ENCODE measurements at places on chromosomes 3 and 15. TPM values are rescaled to one million over a fixed set of nuclear protein-coding genes. Genes with fewer than 3 reads are reported as not detected.

GRCh38 chr15:20351448-20351971 is 190.1 kb downstream of the GOLGA6L6 start:
- peaks cover 10% of the 10 kb centered on the region for H3K27me3 ChIP-seq
- no peak overlapping the region for H3K27ac ChIP-seq
- H3K36me3 ChIP-seq = no peaks in the 10 kb centered on the region
- peak; percentile 51 for DNase-seq
- no peaks in the 10 kb centered on the region for H3K4me1 ChIP-seq

- no peak overlapping the region for H3K4me3 ChIP-seq
- no peak for DNase-seq
- H3K4me1 ChIP-seq = no peaks in the 10 kb centered on the region
- no peaks in the 10 kb centered on the region for H3K36me3 ChIP-seq
- no peak overlapping the region for H3K27ac ChIP-seq
These were observed 105.9 kb upstream of the KCNAB1 start for GRCh38 chr3:156014489-156014888.

GRCh38 chr3:135348690-135349089 is 553.6 kb downstream of the EPHB1 start:
- DNase-seq = no peak
- no peak overlapping the region for H3K27ac ChIP-seq
- H3K4me1 ChIP-seq = no peaks in the 10 kb centered on the region

- no peaks in the 10 kb centered on the region for H3K36me3 ChIP-seq
- H3K27me3 ChIP-seq = no peaks in the 10 kb centered on the region
- H3K4me1 ChIP-seq = no peaks in the 10 kb centered on the region
- DNase-seq = no peak
These were observed 53.6 kb upstream of the PXYLP1 start for GRCh38 chr3:141178026-141178425.

ARNT2 gene
- total RNA-seq = 8.5 TPM

TP63 gene
- total RNA-seq = 20.0 TPM

SIDT1 gene
- total RNA-seq = 3.8 TPM

DNA sequence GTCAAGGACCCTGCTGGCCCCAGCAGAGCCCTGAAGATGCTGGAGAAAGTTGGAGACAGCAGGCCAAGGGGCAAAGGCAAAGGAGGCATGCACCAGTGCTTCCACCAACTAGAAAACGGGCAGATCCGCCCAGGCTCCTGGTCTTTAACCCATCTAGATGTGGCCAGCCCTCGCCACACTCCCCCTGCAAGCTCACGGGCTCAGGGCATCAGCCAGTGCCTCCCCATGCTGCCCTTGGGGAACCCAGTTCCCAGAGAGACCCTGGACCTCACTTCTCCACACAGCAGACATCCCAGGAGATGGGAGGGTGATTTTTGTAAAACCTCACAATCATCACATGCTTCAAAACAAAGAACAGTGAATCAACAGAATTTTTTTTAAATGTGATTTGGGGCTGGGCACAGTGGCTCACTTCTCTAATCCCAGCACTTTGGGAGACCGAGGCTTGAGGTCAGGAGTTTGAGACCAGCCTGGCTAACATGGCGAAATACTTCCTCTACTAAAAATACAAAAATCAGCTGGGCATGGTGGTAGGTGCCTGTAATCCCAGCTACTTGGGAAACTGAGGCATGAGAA is 24.5 kb downstream of the CYFIP1 start:
- H3K4me1 ChIP-seq = peaks cover 3% of the 10 kb centered on the region
- no peaks in the 10 kb centered on the region for H3K27me3 ChIP-seq
- no peaks in the 10 kb centered on the region for H3K36me3 ChIP-seq
- no peak for DNase-seq
- no peak overlapping the region for H3K4me3 ChIP-seq
- peak overlapping the region; percentile 14 for H3K27ac ChIP-seq

GOLGA8S gene
- not detected for total RNA-seq

TM4SF1 gene
- total RNA-seq = 559 TPM

GRCh38 chr3:134704556-134704955 is 53.7 kb upstream of the KY start:
- H3K4me1 ChIP-seq = no peaks in the 10 kb centered on the region
- H3K4me3 ChIP-seq = no peak overlapping the region
- no peak for DNase-seq
- H3K27ac ChIP-seq = no peak overlapping the region
- H3K27me3 ChIP-seq = no peaks in the 10 kb centered on the region

DNA sequence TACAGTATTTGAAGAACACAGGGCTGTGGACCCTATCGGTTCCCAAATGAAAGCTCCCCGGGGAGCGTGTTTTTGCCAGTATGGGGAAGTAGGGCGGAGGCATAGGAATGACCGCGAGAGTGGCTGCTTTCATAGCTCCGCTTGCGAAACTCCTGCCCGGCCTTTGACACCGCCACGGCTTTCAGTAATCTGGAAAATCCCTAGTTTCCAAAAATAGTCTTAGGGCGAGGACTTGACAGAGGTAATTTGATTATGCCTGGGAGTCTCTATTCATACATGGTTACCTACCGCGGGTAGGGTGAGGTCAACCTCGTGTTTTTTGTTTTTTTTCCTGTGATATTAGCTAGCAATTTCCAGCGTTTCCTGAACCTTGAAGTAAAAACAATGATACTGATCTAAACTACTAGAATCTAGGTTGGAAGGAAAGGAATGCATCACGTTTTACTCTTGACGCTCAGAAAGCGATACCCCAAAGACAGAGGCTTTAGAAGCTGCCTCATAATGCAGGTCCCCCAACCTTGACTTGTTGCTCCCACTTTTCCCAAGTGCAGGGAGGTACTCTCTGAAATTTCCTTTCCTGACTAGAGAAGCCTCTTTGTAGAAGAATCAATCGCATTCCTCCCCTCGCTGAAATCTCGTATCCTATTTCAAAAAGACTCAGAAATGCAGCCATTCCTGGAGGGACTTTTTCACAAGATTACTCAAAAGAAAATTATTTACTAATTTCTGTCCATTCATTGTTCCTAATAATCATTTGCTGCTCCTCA is 894 bp upstream of the CCNL1 start:
- no peaks in the 10 kb centered on the region for H3K36me3 ChIP-seq
- H3K4me3 ChIP-seq = peak overlapping the region; percentile 98
- no peaks in the 10 kb centered on the region for H3K27me3 ChIP-seq
- DNase-seq = peak; percentile 81
- H3K4me1 ChIP-seq = no peaks in the 10 kb centered on the region
- peak overlapping the region; percentile 100 for H3K27ac ChIP-seq

DNA sequence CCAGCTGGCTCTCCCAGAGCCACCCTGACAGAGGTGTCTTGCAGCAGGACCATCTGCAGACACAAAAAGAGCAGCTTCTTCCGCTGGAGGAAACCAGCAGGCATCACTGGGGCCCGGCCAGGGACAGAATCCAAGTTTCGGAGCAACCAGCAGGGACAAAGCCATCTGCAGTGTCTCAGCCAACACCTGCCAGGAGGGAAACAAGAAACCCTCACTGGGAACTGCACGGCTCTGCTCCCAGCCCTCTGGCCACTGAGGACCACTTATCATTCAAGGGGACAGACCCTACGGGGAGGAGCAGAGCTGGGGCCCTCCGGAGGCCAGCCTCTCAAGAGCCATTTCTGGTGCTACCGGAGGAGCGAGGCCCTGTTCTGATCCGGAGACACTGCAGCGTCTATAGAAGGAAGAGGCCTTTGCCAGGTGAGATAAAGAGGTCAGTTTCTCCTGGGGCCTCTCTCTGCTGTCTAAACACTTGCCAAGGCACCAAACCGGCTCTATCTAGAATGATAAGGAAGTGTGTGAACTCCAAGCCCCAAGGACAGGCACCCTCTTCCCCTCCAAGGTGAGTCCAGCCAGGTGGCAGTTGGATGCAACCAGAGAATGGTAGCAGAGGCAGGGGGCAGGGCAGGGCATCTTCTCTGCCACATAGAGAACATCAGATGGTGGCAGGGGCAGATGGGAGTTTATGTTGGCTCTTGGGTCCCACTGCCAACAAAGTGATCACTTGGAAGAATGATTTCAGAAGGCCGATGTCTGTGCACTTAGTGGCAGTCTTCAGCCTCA is 89.0 kb downstream of the CHSY1 start:
- H3K36me3 ChIP-seq = no peaks in the 10 kb centered on the region
- no peak for DNase-seq
- H3K4me1 ChIP-seq = no peaks in the 10 kb centered on the region
- no peaks in the 10 kb centered on the region for H3K27me3 ChIP-seq
- no peak overlapping the region for H3K4me3 ChIP-seq

CRTAP gene
- 158 TPM for total RNA-seq

DNA sequence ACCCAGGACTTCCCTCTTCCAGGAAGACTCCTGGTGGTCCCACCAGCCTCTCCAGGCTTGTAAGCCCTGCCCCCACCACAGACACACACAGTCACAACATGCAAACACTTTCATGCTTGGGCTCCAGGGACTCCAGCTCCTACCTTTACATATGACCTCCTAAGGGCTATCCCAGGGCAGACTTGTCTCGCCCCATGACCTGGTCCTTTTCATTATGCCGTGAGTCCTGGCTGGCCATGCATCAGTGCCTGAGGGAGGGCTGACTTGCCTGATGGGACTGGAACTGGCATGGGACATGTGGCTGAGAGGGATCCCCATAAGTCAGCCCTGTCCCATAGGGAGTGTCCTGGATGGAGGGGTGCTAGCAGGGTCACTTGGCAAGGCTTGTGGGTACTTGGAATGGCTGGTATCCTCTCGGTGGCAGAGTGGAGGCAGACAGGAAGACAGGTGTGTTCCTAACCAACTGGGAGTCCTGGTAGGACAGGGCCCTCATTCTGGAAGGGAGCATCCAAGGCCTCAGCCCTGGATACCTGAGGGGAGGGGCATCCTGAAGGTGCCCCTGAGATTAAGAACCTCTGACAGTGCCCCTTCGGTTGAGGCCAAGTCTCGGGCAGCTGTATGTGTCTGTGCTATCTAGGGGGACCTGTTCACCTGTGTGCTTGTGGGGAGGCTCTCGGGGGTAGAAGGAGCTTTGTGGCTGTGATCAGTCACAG is 540 bp upstream of the HHATL start:
- peak; percentile 24 for DNase-seq

DNA sequence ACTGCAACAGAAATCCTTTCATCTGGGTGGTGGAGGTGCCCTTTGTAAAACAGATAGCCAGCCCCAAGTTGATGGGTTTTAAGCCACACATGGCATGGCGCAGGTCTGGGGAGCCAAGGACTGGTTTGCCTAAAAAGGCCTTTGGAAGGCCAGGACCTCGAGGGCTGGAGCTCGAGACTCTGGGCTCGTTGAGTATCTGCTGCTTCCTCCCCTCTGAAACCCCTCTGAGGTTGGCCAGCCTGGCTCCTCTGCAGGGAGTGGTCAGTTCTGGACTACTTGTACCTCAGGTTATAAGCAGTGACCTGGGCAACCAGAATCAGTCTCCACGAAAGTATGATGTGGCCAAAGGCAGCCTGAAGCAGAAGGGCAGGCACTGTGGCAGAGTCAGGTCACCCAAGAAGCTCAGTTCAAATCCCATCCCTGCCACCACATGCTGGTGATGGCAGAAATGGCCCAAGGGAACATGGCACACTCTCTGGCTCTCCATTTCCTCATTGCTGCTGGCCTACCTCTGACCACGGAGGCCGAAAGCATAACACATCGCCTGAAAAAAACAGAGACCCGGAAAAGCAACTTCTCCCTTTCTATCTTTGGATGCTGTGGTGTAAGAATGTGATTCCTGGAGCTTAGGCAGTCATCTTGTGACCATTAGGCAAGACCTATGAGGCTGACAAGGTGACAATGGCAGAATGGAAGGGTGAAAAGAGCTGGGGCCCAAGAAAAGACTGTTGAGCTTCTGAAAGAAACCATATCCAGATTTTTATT is 51.2 kb downstream of the WNT7A start:
- H3K27me3 ChIP-seq = no peaks in the 10 kb centered on the region
- DNase-seq = no peak
- H3K27ac ChIP-seq = no peak overlapping the region
- H3K36me3 ChIP-seq = no peaks in the 10 kb centered on the region
- H3K4me1 ChIP-seq = no peaks in the 10 kb centered on the region
- no peak overlapping the region for H3K4me3 ChIP-seq

DNA sequence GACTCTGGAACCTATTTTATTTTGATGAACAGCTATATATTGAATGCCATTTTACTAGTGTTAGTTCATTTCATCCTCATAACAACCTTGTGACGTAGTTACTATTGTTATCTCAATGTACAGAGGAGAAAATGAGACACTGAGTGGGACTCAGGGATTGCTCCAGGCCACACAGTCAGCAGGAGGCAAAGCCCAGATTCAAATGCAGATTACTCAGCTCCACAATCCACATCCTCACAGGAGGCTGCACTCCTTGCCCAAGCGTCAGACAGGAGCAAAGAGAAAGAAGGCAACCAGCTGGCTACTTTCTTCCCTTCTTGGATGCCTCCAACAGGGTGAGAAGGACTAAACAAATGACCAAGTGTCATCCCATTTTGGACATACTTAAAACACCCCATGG is 92.0 kb upstream of the CCDC54 start:
- no peaks in the 10 kb centered on the region for H3K36me3 ChIP-seq
- H3K27me3 ChIP-seq = no peaks in the 10 kb centered on the region
- H3K4me3 ChIP-seq = no peak overlapping the region
- no peak overlapping the region for H3K27ac ChIP-seq
- DNase-seq = no peak

DNA sequence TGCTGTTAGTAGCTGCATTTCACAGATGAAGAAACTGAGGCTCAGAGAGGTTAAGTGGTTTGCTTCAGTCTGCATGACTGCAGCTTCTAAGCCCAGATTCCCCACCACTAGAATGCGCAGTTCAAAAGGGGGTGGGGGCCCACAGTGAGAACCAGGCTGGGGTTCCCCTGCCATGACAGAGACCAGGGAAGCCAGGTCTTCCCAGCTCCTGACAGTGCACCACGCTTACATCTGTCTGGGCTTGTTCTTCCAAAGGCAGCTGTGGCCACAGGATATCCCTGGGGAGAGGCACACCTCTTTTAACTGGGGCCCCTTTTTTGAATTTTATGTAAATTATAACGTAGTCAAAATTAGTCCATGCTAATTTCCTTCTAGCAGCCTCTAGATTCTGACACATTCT is 5.3 kb downstream of the PLEKHO2 start:
- no peak overlapping the region for H3K27ac ChIP-seq
- H3K4me1 ChIP-seq = no peaks in the 10 kb centered on the region
- H3K27me3 ChIP-seq = no peaks in the 10 kb centered on the region
- no peak overlapping the region for H3K4me3 ChIP-seq
- DNase-seq = no peak

DNA sequence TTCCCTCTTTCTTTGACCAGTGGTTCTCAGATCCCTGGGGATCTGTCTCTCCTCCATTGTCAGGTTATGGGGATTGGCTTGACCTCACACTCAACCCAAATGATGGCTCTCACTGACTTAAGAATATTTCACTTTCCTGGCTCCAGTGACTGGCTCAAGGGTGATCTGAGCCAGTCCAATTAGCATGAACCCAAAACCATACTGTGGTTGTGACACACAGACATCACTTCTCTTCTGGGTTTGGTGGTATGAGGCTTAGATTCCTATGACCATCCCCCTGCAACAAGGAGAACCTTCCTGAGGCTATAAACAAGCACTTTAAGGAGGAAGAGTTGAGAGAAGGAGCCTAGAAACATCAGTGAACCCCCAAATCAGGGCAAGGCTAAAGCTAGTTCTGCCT is 85.8 kb downstream of the KCNAB1 start:
- H3K4me1 ChIP-seq = no peaks in the 10 kb centered on the region
- H3K36me3 ChIP-seq = no peaks in the 10 kb centered on the region
- DNase-seq = no peak
- no peak overlapping the region for H3K27ac ChIP-seq
- no peak overlapping the region for H3K4me3 ChIP-seq
- H3K27me3 ChIP-seq = no peaks in the 10 kb centered on the region

GRCh38 chr3:126100634-126101301 is 16.8 kb upstream of the SLC41A3 start:
- peak; percentile 49 for DNase-seq
- peaks cover 10% of the 10 kb centered on the region for H3K4me1 ChIP-seq
- no peaks in the 10 kb centered on the region for H3K36me3 ChIP-seq

TUSC7 gene
- total RNA-seq = not detected

FMN1 gene
- total RNA-seq = 33.1 TPM
